ENCODE measurements at places on chromosomes 5 and 9. TPM values are rescaled to one million over a fixed set of nuclear protein-coding genes. Genes with fewer than 3 reads are reported as not detected.

GRCh38 chr5:59553992-59554391 lies 339.5 kb downstream of the PDE4D start:
- no peak for DNase-seq

DNA sequence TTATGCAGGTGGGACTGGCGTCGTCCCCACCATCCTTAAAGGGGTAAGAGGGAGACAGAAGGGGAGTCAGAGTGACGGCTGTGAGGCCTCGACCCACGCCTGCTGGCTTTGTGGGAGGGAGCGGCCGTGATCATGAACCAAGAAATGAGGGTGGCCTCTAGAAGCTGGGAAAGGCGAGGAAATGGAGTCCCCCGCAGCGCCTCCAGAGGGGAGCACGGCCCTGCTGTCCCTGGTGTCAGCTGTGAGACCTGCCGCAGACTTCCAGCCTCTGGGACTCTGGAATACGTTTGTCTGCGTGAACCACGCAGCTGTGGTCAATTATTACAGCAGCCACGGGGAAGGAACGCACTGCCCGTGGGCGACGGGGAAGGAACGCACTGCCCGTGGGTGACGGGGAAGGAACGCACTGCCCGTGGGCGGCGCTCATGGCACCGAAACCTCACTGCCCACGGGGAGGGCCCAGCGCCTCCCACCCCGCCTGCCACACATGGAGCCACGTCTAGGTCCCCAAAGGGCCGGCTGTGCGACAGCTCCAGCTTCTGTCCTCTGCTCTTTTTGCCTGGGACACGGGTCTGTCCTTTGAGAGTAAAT lies 108.8 kb upstream of the RAPGEF1 start:
- DNase-seq: no peak

GRCh38 chr5:86875539-86875938 lies 257.8 kb downstream of the COX7C start:
- no peak for DNase-seq

- DNase-seq: no peak
Measured at GRCh38 chr5:168400429-168401220, 85.6 kb upstream of the RARS1 start.

DNA sequence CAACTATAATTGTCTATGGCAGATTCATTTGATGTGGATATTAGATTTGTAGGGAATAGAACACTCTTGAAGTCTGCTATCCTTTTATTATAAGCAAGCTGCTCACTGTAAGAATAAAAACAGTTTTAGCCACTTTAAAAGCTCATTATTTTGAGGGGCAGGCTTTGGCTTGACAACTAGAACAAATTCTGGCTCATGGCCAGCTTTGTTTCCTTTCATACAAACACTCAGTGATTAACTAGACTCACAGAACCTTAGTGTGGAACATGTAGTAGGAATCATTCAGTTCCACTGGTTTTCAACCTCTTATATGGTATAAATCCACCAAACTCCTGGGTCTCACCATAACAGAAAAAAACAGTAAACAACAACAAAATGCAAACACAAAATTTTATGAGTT lies 27.4 kb upstream of the CEP120 start:
- DNase-seq: no peak

DNA sequence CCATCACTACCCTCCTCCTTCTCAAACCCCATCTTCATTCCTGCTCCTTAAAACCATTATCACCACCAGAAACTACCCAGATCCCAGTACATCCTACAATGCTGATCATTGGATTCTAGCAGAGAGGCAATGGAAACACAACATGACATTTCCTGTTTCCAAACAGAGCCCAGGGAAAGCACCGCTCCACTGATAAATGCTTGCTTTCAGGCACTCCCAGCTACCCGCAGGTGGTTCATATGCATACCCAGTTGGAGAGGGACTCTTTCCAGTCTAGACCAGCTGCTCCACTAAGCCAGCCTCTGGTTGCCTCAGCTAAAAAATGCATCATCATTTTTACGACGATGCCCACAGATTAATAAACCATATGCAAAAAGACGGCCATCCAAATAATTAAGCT lies 39.2 kb upstream of the ACO1 start:
- no peak for DNase-seq

- DNase-seq: peak; percentile 35
Measured at GRCh38 chr5:54570916-54571315, 53.4 kb downstream of the SNX18 start.

Gene HTR4
- total RNA-seq: 4.7 TPM

Gene MUSK
- 1.1 TPM for total RNA-seq

Measured in left cardiac atrium (tissue), 4 donors.